ENCODE measurements at places on chromosomes 4 and X.

- no peak for DNase-seq
Measured at GRCh38 chrX:10922159-10922558, 189.0 kb upstream of the HCCS start.

DNA sequence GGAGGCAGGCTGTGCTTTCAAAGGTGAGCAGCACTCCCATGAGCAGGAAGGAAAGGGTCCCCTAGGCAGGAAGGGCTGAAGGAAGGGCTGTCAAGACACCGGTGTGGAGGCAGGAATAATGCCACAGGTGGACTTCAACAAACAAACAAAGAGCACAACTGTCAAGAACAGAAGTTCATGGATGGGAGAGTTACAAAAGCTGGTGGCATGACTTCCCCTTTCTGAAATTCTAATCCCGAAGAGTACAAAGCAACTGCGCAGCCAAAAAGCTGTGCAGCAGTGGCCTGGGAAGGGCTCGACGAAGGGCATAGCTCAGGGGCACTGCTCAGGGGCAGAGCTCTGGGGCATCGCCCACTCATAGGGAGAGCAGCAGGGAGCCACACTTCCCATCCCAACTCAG lies 582.3 kb upstream of the DIPK2B start:
- DNase-seq, result no peak

GRCh38 chr4:72111863-72112262 lies 80.1 kb downstream of the NPFFR2 start:
- DNase-seq, result no peak

GRCh38 chr4:109810552-109811387 lies 4.8 kb upstream of the GAR1 start:
- no peak for DNase-seq

GRCh38 chr4:78742300-78742699 lies 33.9 kb upstream of the BMP2K start:
- no peak for DNase-seq

GRCh38 chr4:16222957-16223527 lies 3.2 kb downstream of the TAPT1 start:
- DNase-seq, result no peak
